ENCODE measurements at places on chromosomes 4 and X.

GRCh38 chrX:45794995-45795337 lies 594.3 kb upstream of the DIPK2B start:
- no peak for DNase-seq

DNA sequence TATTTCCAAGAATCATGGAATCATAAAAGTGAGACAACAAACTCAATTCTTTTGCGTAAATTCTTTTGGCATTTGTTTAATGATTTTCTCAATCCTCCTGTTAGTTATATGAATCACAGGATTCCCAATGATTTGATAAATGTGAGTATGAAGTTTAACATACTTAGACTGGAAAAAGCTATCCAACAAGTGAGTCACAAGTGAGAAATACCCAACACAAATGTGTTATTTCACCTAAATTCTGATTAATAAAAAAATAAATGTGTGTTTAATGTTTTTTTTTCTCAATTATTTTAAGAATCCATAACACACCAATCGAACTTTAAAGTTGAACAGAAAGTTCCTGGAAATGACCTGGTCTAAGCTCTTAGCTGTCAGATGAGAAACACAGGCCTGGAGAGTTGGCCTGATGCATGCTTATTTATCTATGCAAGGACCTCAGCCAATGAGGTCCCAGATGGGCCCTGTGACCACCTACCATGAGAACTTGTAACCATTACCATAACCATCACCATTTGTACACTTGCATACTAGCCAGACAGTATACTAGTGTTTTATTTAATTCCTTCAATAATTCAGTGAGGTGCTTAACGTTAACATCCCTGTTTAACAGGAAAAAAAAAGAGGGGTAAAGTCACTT lies 386.7 kb downstream of the SPRY1 start:
- DNase-seq: no peak

DNA sequence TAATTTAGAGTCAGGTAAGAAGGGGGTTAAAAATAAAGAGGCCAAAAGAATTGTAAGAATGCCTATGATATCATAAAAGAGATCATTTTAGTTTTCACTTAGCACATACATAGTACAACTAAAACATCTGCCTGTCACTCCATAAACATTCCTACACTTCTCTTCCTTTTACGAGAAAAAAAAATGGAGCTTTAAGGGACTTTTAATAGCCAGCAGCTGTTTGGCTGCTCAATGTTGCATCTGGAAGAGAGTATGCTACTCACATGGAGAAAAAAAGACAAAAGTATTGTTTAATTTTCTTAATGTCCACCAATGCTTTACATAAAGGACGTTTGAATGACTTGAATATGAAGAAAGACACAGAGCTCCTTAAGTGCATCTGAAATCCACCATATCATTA lies 48.7 kb upstream of the TNIP3 start:
- DNase-seq: no peak

GRCh38 chr4:90030953-90031352 lies 96.2 kb upstream of the CCSER1 start:
- no peak for DNase-seq

- no peak for DNase-seq
These were observed 270.3 kb upstream of the CTSO start for GRCh38 chr4:156223985-156224384.

- no peak for DNase-seq
These were observed 95.9 kb upstream of the C1QTNF7 start for GRCh38 chr4:15331930-15332329.

DNA sequence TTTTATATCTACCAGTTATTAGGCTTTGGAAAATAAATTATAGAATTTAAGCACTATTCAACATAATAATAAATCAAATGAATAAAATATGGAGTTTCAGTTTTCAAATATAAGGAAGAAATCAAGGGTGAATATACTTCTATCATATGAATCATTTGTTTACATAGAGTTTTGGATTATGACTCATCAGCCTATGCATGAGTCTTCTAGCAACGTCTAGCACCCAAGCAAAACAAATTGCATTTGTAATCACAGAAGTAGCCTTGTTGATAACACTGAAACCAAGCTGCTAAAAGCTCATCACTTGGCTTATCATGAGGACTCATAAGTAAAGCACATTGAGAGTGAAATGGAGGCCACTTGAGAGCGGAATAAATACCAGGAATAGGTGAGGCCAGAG lies 434.6 kb downstream of the PCDH11X start:
- DNase-seq: no peak

DNA sequence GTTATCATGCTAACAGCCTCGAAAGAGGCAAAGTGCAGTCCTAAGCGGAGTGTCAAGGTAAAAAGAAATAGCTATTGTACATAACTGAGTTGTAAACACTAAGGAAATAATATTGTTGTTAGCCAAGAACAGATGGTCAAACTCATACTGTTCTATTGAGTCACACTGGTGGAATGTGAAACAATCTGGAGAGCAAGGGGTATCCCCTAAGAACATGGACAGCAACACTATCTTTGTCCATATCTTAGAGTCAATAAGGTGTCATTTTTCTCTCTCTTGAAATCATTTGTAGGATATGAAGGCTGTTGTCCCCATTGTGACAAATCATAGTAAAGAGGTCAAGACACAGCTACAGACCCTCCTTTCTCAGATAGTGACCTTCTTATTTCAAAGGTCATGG lies 4.5 kb upstream of the PDGFC start:
- DNase-seq: no peak

DNA sequence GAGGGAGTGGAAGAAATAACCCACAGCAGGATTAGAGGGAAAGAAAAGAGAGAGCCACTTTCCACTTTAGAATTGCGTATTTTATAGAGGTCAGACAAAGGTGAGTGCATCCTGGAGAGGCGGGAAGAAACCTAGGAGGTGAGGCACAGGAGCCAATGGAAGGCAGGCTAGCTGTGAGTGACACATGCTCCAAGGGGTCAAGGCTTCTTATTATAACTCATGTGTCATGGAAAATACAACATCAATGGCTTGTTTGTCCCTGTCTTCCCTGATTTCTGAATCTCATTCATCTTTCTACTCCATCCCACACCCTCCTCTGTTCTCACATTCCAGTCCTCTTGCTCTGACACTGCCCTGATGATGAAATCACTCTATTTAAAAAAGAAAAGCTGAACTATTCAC lies 14.4 kb downstream of the ANXA3 start:
- no peak for DNase-seq

DNA sequence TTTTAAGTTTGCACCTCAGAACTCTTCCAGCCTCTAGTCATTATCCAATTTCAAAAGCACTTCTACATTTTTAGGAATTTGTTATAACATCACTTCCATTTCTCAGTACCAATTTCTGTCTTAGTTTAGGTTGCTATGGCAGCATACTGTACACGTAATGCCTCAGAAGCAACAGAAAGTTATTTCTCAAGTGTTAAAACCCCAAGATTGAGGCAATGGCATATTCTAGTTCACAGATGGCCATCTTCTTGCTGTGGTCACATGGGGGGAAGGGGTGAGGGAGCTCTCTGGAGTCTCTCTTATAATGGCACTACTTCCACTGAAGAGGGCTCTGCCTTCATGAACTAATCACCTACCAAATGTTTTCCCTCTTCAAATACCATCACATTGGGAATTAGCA lies 220.3 kb upstream of the CTSO start:
- no peak for DNase-seq

DNA sequence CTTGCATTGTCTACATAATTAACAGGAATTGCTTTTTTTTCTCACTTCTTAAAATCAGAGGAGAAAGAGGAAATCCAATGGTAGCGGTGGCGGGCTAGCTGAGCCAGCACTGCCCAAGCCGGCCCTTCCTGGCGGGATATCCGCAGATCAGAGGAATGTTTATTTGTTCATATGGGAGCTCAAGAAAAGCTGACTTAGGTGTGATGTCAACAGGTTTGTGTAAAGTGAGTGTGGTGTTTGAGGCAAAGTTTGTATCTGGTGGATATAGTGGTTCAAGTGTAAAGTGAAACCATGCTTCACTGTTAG lies 466 bp upstream of the SLC39A8 start:
- no peak for DNase-seq

- no peak for DNase-seq
These were observed 167.3 kb downstream of the PJA1 start for GRCh38 chrX:68997911-68998310.

DNA sequence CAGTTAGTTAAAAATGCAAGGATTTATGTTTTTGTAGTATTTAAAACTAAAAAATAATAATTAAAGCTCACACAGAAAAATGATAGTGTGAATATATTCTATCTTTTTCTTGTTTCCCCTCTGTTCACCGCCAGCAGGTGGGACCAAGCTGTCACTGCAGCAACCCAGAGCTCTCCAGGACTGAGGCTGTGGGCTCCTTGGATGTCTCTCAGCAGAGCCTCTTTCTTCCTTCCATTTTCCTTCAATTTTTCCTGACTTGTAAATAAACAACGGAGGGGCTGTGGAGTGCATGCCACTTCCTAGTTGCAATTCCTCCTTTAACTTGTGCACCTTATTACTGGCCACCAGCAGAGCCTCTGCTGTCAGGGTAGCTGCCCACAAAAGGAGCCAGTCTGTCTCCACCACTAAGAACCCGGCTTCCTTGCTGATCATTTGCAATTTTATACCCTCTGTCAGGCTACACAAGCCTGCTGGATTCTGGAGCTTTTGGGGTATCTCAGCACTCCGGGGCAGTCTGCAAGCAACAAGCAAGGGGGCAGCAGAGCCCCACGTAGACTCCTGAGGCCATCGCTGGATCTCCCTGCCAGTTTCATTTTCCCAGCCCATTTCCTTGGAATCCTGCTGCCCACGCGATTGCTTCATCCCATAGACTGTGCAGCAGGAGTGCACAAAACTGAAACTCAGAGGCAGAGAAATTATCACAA lies 1467.4 kb downstream of the C4orf33 start:
- no peak for DNase-seq

- DNase-seq: no peak
These were observed 7.9 kb downstream of the SPRY1 start for GRCh38 chr4:123404533-123404932.

DNA sequence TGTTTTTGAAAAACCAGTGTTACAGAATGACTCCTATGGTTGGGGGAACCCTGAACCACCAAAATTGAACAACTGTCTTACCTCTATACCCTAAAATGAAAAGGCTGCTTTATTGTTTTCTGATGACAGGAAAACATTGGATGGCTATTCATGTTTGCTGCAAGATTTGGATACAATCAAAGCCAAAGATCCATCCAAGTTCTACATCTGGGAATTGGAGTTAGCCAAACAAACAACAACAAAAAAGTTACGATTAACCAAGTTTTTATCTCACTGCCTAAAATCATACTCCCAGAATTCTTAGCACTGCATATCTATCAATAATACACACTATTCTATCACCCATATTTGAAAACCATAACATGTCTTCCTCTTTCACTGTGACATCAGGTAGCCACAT lies 349.7 kb upstream of the SLC7A11 start:
- no peak for DNase-seq

DNA sequence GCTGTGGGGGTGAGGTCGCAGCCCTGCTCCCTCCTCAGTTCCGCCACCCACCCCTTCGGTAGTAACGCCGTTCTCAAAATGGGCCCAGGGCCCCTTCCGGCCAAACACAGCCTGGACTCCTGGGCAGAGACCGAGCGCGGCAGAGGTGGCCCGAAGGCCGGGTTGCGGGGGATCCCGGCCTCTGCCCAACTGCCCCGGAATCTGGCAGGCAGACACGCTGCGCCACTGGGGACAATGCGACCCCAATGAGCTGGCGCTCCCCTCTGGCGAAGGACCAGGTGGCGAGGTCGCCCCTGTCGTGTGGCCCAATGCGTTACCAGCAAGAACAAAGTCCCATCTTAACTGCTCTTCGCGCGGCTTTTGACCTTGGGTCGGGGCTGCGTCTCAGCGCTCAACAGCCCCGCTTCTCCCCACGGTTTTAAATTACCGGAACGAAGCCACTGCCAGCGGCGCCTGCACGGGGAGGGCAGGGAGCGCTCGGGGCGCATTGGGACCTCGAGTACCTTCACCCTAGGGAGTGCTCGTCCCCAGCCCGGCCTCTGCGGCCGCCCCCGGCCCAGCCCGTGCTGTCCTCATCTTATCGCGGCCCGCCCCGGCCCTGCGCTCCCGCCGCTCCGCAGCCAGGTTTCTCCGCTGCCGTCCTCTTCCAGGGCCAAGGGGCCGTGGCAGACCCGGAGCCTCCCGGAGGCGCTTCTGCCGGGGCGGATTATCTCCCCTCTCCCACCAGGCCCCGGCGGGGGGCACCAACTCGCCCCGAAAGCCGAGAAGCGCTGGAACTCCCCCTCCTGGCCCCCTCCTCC lies 22.2 kb upstream of the HMX1 start:
- DNase-seq: no peak

GRCh38 chr4:137363496-137363895 lies 168.8 kb downstream of the PCDH18 start:
- DNase-seq: no peak

DNA sequence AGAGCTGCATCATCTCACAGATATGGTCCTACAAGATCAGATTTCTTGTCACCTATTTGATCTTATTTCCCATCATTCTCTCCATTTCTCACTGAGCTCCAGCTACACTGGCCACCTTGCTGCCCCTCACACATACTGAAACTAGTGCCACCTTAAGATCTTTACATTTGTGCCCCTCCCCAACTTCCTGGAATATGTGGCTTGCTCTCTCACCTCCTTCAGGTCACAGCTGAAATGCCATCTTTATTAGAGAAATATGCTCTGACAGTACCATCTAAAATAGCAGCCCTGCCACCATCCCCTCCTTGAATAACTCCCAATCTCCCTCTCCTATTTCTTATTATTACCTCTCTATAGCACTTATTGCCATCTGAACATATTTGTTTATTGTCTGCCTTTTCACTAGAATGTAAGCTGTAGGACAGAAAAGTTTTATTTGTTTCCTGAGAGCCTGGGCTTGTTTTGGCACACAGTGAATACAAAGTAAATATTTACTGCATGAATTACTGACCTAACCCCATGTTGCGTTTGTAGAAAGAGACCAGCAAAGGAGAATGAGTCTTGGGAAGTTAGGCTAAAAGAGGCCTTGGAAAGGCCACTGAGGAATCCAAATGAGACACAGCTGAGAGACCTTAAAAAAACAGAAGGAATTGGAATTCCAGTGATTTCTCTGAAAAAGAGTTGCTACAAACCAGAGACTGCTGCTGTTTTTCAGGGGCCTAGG lies 22.7 kb downstream of the DYNLT3 start:
- no peak for DNase-seq

DNA sequence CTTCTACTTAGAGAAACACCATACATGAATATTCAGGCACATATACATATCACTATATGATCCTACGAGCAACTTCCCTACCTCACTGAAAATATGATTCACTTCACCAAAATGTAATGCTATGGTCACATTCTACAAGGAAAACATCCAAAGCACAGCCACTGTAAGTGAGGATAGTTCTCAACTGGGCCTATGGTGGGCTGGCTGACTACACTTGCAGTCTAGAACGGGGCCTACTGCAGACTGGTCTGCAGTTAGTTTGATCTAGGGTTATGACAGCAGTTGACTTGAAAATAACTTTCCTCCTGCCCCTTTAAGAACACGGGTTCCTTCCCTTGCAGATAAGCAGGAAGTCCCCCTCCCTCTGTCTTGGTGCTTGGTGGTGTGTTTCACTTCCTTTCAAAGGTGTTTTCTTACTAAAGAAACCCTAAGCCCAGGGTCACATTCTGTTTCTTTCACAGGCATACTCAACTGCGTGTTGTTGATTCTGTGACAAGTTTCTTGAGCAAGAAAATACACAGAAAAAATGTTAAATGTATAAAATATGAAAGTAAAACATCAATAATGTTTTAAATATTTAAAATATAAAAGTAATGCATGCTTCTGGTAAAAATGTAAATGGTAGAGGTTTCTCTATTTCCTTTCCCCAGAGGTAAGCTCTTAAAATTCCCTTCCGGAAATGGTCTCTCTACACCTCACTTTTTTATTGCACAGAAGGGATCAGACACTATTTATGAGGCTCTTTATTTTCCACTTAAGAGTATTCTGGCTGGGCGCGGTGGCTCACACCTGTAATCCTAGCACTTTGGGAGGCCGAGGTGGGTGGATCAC lies 18.0 kb upstream of the TMSB4X start:
- DNase-seq: no peak

Data from DMS79 (cell line).